ENCODE measurements at places on chromosomes 7 and 10.

DNA sequence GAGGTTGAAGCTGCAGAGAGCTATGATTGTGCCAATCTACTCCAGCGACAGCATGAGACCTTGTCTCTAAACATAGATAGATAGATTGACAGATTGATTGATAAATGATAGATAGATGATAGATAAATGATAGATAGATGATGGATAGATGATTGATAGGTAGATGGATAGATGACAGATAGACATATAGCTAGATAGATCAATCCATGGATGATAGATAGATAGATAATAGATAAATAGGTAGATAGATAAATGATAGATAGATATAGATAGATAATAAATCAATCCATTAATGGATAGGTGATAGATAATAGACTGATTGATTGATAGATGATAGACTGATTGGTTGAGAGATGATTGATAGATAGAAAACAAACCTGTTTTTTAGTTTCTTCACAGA lies 349.6 kb downstream of the PAXIP1 start:
- DNase-seq, result no peak

DNA sequence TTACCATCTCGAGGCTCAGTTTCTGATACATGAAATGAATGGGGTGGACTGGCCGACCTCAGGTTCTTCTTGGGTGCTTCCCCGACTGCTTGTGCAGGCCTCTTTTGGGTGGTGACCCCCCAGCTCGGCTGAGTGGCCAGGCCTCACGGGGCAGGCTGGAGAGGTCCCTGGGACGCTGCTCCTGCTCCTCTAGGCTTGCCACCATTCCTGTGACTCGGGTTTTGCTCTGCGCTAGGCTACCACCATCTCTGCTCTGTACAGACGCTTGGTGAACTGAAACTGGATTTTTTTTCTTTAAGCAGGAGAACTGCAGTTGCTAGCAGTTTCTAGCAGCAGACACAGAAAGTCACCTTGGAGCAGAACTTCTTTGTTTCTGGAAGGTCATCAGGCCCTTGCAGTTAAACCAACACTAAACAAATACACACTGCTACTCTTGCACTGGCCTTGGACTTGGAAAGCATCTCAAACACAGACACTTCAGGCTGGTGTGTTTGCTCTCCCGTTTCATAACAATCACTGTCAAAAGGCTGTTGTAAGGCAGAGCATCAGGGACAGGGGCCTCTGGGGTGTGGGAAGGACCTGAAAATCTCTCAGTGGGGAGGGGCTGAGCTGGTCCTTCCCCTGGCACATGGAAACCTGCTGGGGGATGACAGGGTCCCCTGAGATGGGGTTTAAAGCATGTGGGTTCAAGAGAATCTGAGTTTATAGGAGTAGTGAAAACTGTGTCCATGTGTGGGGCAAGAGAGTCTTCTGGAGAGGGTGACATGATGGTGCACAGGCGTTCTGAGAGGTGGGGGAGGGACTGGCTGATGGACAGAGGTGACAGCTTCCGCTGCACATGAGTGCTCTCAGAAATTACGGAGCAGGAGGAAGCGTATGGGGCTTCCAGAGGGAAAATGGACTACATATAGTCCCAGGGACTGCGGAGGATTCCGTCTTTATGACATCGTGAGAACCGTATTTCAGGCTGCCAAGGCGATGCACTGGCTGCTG lies 35.0 kb upstream of the GIMAP8 start:
- no peak for DNase-seq

- DNase-seq, result peak; percentile 57
These were observed 54.8 kb upstream of the CALD1 start for GRCh38 chr7:134724606-134725005.

- no peak for DNase-seq
These were observed 187.8 kb downstream of the COBL start for GRCh38 chr7:51128545-51129435.

- DNase-seq, result peak; percentile 7
These were observed 691.8 kb downstream of the SUGCT start for GRCh38 chr7:40826411-40827221.

DNA sequence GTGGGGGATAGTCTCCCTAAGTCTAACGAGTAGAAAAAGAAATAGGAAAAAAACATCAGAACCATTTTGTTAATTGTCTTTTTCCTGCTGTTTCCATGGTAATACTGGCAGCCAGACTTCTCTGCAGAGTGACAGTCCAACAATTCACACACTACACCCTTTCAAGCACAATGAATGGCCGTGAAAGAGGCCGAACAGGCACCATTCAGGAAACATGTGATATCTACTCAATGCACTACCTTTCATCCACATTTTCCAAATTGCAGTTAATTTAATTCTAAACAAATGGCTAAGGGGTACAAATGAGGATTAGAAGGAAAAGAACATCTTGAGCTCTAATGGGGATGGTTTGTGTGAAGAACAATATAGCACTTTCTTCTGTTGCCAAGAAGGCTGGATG lies 358.5 kb upstream of the ANKRD30A start:
- no peak for DNase-seq

GRCh38 chr7:28362182-28362581 lies 50.1 kb upstream of the CREB5 start:
- DNase-seq, result no peak

Measured in iPS DF 19.7 (cell line).